ENCODE measurements at places on chromosomes 1 and 21.
A peak's percentile ranks its signal among the peaks of the same experiment; 100 is the strongest.

- no peak for DNase-seq
Observed at GRCh38 chr1:44423591-44424537, 18.8 kb downstream of the RNF220 start.

DNA sequence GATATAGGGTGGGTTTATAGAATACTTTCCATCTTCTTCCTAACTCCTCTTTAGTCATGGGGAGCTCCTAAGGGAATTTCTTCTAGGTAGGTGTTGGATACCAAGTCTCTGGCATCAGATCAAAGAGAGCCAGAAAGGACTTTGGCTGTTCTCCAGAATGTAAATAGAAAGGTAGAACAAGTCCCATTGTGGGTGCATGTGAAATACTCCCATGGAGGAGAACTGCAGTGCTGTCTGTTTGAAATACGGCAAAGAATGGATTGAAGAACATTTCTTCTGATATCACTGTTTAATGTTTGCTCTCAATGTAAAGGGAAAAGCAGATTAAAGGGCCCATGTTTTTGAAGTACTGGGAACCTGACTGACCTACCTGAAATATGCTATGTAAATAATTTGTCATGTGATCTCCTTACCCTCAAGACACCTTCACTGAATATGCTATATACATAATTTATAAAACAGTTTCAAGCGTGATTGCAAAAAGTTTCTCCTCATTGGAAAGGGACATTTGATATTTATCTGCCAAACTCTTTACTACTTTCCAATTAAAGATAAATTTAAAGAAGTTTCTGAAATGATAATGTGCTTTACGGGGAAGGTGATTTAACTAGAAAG is 65.9 kb downstream of the LAMC1 start:
- DNase-seq: no peak

DNA sequence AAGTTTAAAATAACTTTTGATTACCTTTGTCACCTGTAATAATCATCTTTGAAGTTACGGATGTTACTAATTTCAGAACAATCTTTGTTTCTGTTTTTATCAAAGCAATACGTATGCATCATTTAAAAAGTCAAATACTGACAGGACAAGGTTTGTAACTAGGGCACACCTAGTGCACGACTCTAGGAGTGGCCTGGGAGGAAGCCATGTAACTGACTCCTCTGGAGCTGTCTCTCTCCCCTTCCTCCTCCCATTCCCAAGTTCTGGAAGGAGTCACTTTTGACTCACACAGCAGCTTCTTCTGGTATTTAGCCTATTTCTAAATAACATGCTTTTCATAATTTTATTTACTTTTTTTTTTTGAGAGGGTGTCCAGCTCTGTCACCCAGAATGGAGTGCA is 11.8 kb upstream of the RAP1GAP start:
- no peak for DNase-seq

- no peak for DNase-seq
Observed at GRCh38 chr1:199710974-199711373, 316.5 kb upstream of the NR5A2 start.

DNA sequence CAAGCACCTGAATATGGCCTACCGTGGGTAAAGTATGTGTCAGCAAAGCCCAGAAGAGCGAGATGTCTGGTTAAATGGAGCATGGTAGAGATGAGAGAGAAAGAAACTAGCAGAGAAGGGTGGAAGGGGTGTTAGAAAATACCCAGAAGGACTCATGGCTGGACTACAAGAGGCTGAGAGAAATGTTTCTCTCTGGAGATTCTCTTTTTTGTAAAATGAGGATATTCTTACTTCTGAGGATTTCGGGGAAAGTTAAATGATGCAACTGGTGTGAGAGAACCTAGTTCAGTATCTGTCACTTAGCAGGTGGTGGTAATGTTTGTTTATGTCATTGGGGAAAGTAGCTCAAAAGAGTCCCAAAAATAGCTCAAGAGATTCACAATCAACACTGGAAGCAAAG is 7.2 kb upstream of the EPS15 start:
- no peak for DNase-seq

- no peak for DNase-seq
Observed at GRCh38 chr1:8025061-8025670, 943 bp downstream of the ERRFI1 start.

DNA sequence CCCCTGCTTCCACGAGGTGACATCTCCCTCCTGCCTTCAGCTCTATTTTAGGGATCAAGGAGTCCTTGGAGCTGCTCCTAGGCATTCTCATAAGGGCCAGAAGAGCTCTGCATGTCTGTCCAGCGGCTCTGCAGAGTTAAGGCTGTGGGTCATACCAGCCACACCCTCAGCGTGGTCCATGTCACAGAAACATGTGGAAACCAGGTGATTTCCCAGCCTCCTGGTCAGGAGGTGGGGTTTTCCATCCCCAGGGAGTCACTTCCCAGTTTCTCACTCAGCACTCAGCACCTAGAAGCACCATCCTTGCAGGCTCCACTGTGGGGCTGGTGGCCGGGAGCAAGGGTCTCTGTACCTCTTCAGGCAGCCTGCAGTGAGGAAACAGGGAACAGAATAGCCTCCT is 1.4 kb upstream of the TNFRSF1B start:
- no peak for DNase-seq

DNA sequence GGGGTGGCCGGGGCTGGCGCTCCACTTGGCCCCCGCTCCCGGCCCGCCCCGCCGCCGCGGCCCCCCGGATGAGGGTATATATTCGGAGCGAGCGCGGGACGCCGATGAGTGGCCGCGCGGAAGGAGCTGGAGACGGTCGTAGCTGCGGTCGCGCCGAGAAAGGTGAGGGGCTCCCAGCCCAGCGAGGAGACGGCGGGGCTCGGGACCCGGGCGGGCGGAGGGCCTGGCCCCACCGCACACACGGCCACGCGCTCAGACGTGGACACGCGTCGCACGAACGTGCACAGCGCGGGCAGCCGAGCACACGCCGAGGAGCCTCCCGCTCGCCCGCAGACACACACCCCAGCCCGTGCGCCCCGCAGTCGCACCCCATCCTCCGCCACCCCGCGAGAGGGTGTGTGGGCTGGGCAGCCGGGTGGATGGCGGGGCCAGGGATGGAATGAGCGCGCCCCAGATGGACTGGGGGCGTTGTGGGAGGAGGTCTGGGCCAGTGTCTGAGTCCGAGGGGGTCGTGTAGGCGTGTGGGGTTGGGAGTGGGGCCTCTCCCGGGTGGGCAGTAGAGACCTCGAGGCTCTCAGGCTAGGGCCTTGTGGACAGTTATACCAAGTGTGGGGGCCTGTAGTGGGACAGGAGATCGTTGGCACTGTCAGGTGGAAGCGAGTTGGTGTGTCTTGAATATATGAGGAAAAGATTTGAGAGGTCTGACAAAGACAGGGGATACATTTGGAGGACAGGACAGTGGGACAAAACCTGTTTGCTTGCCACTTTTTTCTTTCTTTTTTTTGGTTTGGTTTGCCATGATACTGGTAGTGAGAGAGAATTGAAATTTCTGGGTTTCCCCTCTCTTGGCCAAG is at the start of gene UAP1:
Gene UAP1, plus strand, starts transcription at position 107 of the 854 bp plus-strand sequence. CDS start 4,347 bp downstream, outside the sequence.
- peak; percentile 2 for DNase-seq

- DNase-seq: no peak
Observed at GRCh38 chr1:162956922-162957321, 95.9 kb upstream of the CCDC190 start.

- no peak for DNase-seq
Observed at GRCh38 chr1:35507947-35508346, 49.3 kb downstream of the KIAA0319L start.

- DNase-seq: no peak
Observed at GRCh38 chr1:166307261-166308188, 140.7 kb upstream of the FAM78B start.

- DNase-seq: no peak
Observed at GRCh38 chr1:180540697-180541594, 17.8 kb upstream of the OVAAL start.

DNA sequence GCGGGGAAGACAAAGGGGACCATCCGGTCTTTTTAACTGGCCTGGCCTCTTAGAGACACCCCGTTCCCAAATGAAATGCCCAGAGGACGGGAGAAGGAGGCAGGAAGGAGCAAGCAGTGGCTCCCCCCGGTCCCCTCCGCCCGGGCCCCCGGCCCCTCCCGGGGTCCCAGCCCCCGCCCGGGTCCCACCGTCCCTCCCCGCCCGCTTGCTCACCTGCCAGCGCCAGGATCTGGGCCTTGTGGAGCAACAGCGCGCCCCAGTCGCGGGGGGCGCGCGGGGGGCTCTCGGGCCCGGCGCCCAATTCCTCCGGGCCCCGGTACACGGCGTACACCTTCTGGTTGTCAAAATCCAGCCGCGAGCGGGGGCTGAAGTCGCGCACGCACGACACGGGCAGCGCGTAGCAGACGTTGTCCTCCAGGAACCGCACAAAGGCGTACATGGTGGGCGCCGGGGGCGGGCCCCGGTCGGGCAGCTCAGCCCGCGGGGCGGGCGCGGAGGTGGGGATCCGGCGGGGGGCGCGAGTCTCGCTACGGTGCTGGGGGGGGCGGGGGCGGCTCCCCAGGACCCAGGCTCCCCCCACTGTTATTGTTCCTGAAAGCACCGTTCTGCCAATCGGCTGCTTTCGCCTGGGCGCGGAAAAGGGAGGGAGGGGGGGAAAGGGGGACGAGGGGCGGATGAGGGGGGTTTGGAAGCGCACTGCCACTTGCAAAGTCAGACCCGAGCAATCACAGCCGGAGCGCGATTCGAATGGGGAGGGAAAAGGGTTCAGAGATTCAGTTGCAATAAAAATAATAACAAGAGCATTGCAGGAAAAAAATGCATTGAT is at the start of gene BEND5:
Gene BEND5, minus strand, starts transcription at position 499 of the 826 bp plus-strand sequence. Its CDS starts 60 bp downstream, at position 439.
- DNase-seq: peak; percentile 50

DNA sequence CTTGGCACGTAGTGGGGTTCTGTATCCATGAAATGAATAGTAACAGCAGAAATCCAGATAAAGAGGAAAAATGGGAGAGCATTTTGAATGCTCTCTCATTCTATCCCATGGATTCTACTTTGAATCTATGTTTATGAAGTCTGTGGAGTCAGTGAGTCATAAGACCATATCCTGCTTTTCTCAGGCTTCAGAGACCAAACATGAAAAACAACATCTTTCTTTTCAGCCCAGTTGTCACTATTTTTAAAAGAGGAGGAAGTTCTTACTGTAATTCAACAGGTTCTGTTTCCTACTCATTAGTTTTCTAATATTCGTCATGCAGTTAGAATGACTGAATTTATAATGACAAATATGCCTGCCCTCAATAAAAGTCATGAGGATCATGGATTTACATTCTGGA is 39.4 kb upstream of the CD55 start:
- DNase-seq: no peak

DNA sequence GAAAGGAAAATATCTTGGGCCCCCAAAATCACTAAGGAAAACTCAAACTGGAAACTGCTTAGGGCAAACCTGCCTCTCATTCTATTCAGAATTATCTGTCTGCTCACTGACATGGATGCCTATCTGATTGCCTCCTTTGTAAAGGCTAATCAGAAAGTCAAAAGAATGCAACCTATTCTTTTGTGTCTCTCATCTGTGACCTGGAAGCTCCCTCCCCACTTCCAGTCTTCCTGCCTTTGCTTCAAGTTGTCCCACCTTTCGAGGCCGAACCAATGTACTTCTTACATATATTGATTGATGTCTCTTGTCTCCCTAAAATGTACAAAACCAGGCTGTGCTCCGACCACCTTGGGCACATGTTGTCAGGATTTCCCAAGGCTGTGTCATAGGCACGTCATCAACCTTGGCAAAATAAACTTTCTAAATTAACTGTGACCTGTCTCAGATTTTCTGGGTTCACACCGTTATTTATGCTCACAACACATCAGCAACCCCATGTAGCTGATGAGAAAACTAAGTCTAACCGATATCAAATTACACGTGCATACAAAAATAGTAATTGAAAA is 302.3 kb upstream of the NRIP1 start:
- no peak for DNase-seq

GRCh38 chr1:85576266-85576641 is 4.3 kb upstream of the CCN1 start:
- DNase-seq: no peak
